ENCODE measurements at places on chromosomes 3 and 15. TPM values are rescaled to one million over a fixed set of nuclear protein-coding genes. Genes with fewer than 3 reads are reported as not detected.

DNA sequence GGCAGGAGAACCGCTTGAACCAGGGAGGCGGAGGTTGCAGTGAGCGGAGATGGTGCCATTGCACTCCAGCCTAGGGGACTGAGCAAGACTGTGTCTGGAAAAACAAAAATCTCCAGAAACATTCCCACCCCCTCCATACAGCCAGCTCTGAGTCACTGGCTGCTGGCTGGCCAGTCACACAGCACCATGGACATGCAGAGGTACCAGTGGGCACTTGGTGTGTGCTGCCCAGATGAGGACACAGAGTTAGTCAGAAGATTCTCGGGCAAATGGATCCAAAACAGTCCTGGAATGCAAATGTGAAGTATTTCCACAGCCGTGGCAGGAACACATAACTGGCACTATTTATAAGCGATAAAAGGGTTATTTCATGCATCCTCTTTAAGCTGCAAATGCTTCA lies 44.6 kb downstream of the BDH1 start:
- DNase-seq = no peak

GRCh38 chr3:123411340-123412040 lies 37.4 kb downstream of the ADCY5 start:
- no peak for DNase-seq

DNA sequence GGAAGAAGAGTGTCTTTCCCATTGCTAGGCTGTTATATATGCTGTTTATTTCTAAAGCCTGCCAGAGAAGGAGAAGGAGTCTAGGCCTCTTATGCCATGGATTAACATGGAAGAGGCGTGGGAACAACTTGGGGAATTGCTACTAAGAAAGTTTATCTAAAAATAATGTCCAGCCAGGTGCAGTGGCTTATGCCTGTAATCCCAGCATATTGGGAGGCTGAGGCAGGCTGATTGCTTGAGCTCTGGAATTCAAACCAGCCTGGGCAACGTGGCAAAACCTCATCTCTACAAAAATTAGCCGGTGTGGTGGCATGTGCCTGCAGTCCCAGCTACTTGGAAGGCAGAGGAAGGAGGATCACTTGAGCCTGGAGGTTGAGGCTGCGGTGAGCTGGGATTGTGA lies 51.7 kb upstream of the ARPP19 start:
- DNase-seq = no peak

- DNase-seq = no peak
Measured at GRCh38 chr3:151974067-151974466, 100.6 kb downstream of the SUCNR1 start.

The GPR87 gene
- total RNA-seq = 0.19 TPM

Data from activated naive CD4-positive, alpha-beta T cell treated with anti-CD3 and anti-CD28 coated beads for 36 hours (primary cell).